ENCODE measurements at places on chromosomes 2 and 18.

GRCh38 chr2:209383212-209383611 is 40.6 kb upstream of the MAP2 start:
- DNase-seq, result no peak

GRCh38 chr18:79537758-79538157 is 141.8 kb upstream of the CTDP1 start:
- no peak for DNase-seq

DNA sequence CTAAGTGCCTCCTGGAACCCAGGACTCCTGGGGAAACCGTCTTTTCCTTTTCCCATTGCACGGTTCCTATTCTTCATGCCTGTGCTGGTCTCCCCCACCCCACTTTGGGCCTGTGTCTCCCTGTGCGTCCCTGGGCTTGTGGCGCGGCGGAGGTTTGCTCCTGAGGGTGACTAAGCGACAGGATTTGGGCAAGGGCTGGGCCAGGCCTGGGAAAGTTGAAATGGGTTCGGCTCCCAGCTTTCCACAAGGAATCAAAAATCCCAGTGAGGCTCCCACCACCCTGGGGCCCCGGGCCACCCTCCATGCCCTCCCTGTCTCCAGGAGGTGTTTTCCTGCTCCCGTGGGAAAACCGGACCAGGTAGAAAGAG is 197.6 kb downstream of the NDUFA10 start:
- DNase-seq, result no peak

- DNase-seq, result no peak
Measured at GRCh38 chr18:26565514-26565913, 17.2 kb upstream of the KCTD1 start.

DNA sequence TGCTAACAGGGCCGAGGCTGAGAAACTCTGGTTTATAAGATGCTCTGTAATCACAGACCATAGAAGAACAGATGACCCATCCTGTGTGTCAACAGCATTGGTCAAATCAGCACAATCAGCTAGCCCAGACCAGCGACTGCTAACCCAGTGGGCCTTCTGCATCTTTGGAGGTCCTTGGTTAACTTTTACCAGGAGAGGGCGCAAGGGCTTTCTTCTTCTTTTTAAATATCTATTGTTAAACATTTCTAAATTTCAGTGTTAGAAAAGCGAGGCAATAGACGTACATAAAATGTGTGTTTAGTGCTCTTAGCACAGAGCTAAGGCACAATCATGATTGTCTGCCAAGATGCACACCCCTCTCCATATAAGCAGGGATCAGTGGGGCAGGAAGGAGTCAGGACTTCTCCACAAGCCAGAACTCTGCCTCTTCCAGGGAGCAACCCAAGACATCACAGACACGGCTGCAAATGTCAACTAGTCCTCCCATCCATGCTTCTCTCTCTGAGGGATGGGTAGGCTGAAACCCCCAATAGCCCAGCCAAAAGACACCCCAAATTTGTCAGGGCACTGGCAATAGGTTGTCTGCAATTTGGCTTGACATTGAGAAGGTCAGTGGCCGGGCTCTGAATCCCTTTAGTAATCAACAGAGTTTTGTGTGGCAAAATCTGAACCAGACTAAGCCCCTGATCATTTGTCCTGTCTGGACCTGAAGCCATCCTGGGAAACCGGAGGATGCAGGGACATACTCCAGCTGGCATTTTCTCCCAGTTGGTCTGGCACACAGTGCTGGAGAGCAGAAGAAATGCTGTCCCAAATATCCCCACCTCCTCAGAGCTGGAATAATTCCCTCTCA is 188.2 kb downstream of the BCL2 start:
- DNase-seq, result no peak

- no peak for DNase-seq
Measured at GRCh38 chr2:113390124-113390849, 47.2 kb upstream of the ZNG1B start.

- no peak for DNase-seq
Measured at GRCh38 chr2:188203776-188204175, 87.9 kb upstream of the GULP1 start.

- no peak for DNase-seq
Measured at GRCh38 chr2:144624451-144624850, 104.5 kb upstream of the ZEB2 start.

DNA sequence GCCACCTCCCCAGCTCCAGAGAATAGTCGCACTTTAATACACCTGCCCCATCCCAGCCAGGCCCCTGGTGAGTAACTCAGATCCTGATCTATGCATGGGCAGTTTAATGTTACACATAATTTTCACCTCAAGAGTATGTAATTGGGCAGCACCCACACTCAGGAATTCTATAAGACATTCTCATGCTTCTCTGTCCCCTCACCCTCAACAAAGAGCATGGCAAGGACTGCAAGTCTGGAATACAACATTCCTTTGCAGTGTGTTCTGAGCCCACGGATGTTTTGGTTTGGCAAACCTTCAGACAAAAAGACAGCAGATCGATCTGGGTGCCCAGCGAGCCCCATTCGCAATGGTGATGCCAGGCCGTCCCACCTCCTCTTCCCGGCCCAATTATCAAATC is 4.9 kb upstream of the SLC14A1 start:
- no peak for DNase-seq

- DNase-seq, result no peak
Measured at GRCh38 chr2:171522052-171522787, at the start of gene CYBRD1. TSS of gene CYBRD1 (plus strand) at chr2:171522474. CDS start at chr2:171522546, 72 bp downstream.

DNA sequence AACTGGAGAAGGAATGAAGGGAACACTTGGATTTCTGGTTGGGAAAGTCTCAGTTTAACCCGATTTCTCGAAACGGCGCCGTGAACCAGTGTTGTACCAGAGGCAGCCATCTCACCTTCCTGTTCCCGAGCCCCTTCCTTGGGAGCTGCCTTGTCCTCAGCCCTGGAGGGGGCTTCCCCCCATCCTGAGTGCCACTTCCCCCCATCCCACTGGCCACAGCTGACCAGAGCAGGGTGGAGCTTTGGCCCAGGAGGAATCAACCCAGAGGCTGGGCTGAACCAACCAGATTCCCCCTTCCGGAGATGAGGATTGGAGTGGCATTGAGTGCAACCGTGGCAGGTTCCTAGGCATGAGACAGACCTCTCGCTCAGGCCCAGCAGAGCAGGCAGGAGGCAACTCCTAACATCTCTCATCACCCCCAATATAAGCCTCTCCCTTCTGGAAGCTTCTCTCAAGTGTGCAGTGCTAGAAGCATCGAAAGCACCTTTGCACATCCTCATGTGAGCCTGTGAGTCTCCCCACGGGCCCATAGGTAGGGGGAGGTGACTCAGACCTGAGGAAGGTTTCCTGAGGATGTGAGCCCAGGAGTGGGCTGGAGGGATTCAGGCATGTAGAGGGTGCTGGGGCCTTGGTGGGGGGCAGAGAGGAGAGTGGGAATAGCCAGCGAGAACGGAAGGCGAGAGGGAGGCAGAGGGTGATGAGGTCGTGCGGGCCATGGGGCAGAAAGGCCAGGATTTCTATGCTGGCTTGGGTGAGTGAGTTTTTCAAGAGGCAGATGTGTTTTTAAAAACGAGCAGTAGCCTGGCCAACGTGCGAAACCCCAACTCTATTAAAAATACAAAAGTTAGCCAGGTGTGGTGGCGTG is 11.9 kb downstream of the NGEF start:
- no peak for DNase-seq

- no peak for DNase-seq
Measured at GRCh38 chr2:133338224-133338623, 230.0 kb downstream of the NCKAP5 start.

DNA sequence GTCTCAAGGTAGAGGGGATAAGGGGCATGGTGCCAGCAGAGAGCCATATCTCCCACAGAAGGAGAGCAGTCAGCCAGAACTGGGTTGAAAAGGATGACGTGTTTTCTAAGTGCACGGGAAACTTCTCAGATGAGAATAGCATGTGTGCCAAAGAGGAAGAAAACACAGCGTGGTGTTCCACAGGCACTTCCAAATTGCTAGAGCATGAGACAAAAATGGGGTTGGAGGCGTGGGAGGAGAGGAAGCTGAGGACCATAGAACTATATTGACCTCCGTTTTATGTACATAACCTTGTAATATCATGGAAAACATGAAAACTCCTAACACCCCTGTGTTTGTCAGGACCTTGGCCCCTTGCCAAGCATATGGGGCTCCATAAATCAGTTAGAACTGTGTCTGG is 682.7 kb upstream of the RAB6C start:
- no peak for DNase-seq

DNA sequence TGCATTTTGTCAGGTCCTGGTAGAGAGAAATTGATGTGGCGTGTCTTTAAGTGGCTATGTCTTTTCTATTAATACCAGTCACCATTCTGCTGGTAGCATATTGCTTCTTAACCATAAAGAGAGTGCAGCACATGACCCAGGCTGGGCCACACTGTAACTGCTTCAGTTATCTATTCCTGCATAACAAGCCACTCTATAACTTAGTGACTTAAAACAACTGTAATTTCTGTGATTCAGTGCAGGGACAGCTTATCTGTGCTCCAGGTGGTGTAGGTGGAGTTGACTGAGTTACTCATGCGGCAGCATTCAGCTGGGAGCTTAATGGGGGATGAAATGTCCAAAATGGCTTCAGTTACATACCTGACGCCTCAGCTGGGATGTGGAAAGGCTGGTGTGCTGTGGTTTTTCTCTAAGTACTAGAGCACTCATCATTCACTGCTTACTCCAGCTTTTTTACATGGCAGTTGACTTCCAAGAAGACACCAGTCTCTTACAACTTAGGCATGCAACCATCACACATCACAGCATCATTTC is 742.4 kb downstream of the SATB2 start:
- no peak for DNase-seq

- no peak for DNase-seq
Measured at GRCh38 chr2:185291035-185291647, 447.5 kb upstream of the FSIP2 start.

GRCh38 chr2:187435078-187435477 is 13.0 kb downstream of the CALCRL start:
- no peak for DNase-seq

GRCh38 chr18:29449424-29449823 is 1272.5 kb upstream of the CDH2 start:
- DNase-seq, result no peak

- no peak for DNase-seq
Measured at GRCh38 chr2:188416367-188416766, 124.7 kb downstream of the GULP1 start.

GRCh38 chr18:55220523-55220922 is 261.3 kb upstream of the CCDC68 start:
- DNase-seq, result no peak

GRCh38 chr18:45464619-45465018 is 150.7 kb upstream of the SLC14A2 start:
- DNase-seq, result no peak

- DNase-seq, result no peak
Measured at GRCh38 chr2:64143169-64144056, 807 bp downstream of the PELI1 start.

DNA sequence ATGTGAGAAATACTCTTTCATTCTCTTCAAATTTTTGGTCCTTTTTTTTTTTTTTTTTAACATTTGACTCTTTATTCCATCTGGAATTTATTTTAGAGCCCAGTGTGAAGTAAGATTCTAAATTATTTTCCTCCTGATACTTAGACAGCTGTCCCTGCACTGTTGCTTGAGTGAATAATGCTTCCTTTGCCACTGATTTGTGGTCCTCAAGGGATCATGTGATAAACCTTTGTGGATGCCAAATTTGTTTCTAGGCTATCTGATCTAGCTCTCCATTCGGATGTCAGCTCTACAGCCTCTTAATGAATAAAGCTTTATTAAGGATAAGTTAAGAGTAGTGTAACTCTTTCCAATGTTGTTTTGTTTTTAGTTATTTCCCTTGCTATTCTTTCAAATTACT is 142.3 kb downstream of the SMAD7 start:
- DNase-seq, result no peak

GRCh38 chr2:196220671-196221070 is 49.3 kb upstream of the STK17B start:
- DNase-seq, result no peak

GRCh38 chr2:40371525-40372282 is 80.2 kb downstream of the SLC8A1 start:
- DNase-seq, result no peak

GRCh38 chr2:18401471-18401870 is 159.0 kb downstream of the RDH14 start:
- DNase-seq, result no peak

All from NCI-H1048 (cell line).